ENCODE measurements at places on chromosomes 6 and 20.
A peak's percentile ranks its signal among the peaks of the same experiment; 100 is the strongest.

- DNase-seq, result no peak
These were observed 106.6 kb downstream of the DLL1 start for GRCh38 chr6:170184316-170184715.

GRCh38 chr6:169082093-169082492 is 171.6 kb downstream of the THBS2 start:
- peak; percentile 44 for DNase-seq

DNA sequence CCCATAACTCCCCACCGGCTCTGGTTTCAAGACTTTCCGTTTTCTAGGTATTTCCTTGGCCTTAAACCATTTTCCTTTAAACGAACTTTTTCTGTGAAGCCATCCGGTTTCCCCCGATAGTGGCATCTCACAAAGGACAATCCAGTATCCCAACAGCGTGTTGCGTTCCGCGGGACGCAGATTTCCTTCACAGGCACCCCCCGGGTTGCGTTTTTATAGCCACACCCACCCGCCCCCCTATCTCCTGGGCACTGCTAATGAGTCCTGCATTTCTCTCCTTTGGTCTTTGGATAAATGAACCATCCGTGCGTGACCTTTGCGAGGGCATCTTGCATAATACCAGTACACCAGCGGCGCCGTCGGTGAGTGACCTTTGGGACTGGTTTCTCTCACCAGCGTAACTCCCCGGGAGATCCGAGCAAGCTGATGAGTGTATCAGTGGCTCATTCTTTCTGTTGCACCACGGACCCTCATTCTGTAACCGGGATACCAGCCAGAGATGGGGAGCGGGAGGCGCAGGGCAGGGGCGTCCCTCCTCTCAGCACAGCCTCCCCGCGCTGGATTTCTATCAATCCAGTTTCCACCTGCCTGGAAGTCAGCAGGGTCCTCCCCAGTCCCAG is 586 bp upstream of the NQO2 start:
- no peak for DNase-seq

GRCh38 chr6:136927292-136927691 is 5.2 kb downstream of the SLC35D3 start:
- DNase-seq, result no peak

GRCh38 chr6:105401247-105402089 is 1.4 kb downstream of the PREP start:
- DNase-seq, result no peak

DNA sequence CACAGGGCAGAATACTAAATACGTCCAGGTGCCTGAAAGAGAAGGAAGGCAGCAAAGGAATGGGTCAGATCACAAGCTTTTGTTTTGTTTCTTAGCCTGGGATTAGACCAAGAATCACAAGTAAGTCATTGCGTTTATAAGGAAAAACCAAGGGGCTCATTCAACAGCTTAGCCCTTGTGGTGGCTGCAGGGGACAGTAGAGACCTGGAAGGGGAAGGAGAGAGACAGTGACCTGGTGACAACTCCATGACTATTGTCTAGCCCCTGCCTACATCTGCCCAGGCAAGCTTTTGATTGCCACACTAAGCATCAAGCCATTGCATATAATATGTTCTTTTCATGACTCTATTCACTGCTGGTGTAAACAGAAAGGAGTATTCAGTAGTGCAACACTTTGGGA is 30.2 kb upstream of the TBC1D7 start:
- DNase-seq, result no peak

DNA sequence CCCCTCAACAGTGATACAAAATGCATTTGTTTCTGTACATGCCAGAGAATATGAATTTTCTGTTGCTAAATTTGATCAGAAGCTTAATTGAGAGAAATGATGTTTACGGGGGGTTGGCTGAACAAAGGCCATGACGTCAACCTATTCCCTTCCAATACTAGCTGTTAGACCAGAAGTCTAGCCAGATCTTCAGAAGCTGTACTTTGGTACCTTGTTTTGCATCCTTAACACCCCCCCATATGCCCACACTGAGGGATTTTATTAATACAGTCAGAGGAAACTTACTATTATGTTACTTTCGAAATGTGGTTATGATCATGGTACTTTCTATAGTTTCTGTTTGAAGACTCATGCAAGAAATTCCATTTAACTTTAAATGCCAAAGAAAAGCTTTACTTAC is 3.1 kb downstream of the NCOA7 start:
- no peak for DNase-seq

- DNase-seq, result no peak
These were observed 44.8 kb downstream of the POPDC3 start for GRCh38 chr6:105135056-105135455.

Data from left forelimb (tissue), 1 donor.